ENCODE measurements at places on chromosomes 2 and 18.

DNA sequence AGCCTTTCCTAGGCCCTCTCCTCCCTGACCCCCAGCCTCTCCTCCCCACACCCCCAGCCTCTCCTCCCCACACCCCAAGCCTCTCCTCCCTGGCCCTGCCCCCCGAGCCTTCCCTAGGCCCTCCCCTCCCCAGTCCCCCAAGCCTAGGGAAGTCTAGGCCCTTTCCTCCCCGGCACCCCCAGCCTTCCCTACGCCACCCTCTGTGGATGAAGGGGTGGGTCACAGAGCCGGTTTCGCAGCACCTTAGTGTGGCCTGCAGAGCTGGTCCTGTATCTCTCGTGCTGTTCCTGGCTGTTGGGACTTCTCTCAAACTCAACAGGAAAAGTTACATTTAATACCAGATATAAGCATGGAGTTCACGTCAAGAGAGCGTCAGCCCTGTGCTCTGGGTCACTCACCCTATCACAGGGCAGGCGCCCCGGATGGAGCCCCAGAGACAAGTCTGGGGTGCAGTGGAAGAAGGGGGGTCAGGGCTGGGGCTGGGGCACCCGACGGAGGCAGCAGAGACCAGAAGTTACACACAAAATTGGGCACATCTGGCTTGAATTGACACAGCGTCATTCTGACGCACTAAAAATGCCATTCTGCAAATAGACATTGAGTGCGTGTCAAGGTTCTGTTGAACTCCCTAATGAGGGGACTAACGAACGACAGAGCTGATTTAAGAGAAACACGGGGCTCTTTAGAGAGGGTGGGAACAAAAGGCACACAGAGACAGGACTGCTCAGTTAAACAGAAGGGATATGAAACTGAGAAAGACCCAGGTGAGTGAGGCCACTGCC, 24.0 kb downstream of the KCNIP3 start:
- DNase-seq: no peak

DNA sequence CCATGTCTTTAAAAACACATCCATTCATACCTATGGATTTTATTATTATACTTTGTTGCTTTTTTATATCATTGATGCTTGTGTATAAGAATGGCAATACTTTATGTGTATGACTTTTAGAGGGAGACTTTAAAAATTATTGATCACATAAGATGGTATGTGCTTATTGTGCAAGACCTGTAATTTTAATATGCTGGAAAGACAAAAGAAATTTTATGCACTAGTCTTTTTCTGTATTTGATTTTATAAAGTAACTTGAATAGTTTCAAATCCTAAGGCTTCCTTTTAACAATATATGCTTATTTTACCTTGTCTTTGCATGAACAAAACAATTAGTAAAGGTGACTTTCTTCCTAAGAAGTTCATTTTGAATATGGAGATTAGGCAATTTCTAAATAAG, 226.4 kb downstream of the PARD3B start:
- no peak for DNase-seq

DNA sequence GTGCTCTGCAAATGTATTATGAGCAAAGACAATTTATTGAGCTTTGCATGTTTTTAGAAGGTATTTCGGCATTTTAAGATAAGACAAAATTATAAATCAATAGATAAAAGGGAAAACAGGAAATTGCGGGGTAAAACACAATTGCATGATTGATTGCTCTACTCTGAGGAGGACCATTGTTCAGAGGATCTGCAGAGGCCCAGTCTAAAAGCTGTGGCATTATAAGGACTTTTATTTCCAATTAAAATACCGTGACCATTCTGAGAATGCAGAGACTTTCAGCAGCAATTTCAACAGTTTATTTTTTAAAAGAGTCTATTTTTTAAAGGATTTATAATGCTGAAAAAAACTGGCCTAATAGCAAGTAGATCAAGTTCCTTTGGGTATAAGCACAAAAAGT, 62.0 kb downstream of the TPGS2 start:
- DNase-seq: no peak

- DNase-seq: no peak
Observed at GRCh38 chr2:230362030-230362691, 35.2 kb downstream of the SP140L start.

DNA sequence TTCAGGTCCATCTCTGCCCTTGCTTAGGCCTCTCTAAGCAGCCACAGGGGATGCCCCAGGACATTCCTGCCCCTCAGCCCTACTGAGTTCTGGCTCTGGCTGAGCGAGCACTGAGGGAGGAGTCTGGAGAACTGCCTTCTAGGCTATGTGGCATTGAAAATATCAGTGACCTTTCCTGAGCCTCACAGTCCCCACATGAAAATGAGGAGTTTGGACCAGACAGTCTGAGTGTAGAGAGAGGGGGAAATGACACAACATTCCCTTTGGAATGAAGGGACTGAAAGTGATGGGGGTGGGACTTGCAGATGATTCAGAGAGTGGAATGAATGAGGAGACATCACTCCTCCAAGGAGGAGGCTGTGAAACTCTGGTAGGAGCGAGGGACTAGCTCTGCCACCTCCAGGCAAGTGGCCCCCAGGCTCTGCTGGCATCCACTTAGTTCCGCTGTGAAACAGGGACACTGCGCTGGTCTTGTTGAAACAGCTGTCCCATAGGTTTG, 8.0 kb downstream of the TNS1 start:
- no peak for DNase-seq

DNA sequence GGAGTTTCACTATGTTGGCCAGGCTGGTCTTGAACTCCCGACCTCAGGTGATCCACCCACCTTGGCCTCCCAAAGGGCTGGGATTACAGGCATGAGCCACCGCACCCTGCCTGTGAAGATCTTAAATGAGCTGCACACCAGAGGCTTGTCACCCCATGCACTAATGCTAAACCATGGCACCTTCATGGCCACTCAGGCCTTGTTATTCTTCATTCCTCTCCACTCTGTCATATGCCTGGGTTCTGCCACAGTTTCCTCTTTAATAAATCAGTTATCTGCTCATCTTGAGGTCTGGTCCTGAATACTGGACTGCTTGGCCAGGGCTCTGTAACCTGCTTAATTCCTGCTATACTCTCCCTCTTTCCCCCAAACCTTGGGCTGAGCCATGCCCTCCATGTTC, 303.9 kb upstream of the FBXO11 start:
- no peak for DNase-seq

DNA sequence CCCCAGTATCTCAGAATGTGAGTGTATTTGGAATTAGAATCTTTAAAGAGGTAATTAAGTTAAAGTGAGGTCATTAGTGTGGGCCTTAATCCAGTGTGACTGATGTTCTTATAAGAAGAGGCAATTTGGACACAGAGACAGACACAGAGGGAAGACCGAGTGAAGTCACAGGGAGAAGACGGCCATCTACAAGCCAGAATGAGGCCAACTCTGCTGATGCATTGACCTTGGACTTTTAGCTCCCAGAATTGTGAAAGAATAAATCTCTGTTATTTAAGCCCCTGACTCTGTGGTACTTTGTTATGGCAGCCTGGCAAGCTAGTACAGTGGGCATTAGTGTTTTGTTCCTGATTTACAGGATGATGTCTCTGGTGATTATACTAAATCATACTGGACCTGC, 64.6 kb downstream of the LTBP1 start:
- no peak for DNase-seq

DNA sequence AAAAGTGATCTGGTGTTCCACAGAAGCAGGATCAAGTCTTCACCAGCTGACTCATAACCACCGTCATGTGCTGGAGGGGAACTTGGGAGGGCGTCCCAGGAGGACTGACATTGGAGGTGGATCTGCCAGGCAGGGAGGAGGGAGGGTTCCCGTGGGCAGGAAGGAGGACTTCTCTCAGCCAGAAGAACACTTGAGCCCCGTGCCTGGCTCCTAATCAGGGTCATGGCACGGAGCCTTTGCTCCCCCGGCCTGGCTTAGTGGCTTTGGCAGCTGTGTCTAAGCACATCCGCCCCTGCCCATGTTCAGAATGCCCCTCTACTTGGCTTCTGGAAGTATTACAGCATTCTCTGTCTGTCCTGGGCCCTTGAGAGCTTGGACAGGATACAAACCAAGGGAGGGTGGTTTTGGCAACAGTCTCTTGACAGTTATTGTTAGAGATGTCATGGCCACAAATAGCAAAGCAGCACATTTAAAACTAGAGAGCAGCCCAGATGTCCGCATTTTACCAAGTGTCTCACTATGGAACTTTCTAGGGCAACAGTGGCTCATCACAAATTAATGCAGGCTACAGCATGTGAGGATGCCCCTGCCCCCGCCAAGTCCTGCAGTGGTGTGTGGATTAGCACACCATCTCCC, 11.5 kb downstream of the PPP1R7 start:
- no peak for DNase-seq

DNA sequence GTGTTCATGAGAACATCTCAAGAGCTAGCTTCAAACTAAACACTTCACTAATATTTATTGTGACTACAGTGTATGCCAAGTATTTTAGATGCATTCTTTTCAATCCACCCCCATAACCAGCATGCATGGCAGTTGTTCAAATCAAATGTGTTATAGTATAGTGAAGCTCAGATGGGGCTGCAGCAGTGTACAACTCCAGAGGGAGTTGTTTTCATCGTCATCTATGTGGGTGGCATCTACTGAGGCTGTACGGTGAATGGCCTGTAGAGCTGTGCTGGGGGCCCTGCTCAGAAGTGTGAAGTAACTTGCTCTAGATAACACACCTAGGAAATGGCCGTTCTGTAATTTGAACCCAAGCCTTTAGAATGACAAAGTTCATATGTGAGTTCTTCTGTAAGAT, 71.8 kb upstream of the LRATD1 start:
- no peak for DNase-seq

DNA sequence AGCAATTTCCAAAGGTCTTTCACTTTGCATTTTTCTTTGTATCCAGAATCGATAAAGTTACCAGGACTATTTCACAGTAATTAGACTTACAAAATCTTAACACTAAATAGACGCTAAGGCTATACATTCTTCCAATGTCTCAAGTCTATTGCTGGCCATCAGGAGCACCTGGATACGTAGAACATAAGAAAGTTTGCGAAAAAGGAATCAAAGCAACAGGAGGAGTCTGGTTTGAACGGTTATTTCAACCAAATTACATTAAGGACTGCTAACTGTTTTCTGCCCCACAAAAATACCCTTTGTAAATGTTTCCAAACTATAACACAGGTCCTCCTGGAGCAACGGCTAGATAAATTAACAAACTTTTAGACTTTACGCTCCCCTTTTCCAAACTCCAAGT, 1.4 kb upstream of the HNRNPA3 start:
- no peak for DNase-seq

All from GM12892 (cell line).